Activated naive CD4-positive, alpha-beta T cell (primary cell): ENCODE measurements at places on chromosomes 7 and 10.

GRCh38 chr7:128454808-128455542, 703 bp upstream of the HILPDA start:
- no peak for DNase-seq

GRCh38 chr7:155796381-155797261, 15.6 kb downstream of the SHH start:
- peak; percentile 39 for DNase-seq

GRCh38 chr7:41907444-41907843, 204.6 kb upstream of the INHBA start:
- DNase-seq: no peak

GRCh38 chr7:53656881-53657280, 621.4 kb downstream of the POM121L12 start:
- no peak for DNase-seq

- no peak for DNase-seq
Measured at GRCh38 chr7:70523249-70523988, 608.5 kb upstream of the GALNT17 start.
